IMR-90 (cell line): ENCODE measurements at places on chromosomes 3 and 15.
A peak's percentile ranks its signal among the peaks of the same experiment; 100 is the strongest.

GRCh38 chr15:95866711-95867440, 463.6 kb upstream of the NR2F2 start:
- no peak for DNase-seq

DNA sequence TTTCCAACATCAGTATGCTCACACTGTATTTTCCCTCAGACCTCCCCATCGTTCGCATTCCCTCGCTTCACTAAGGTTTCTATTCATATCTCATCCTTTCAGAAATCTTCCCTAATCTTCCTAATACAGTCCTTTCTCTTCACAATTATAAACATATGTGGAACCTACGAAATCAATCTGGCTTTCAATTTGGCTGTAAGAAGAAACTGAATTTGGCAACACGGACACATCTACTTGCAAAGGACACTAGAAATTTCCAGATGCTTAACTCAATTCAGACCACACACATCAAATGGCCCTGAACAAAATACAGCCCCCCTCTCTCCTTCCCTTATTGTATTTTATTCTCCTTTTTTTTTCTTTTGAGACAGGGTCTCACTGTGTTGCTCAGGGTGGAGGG, 39.1 kb upstream of the TM4SF19 start:
- no peak for DNase-seq

DNA sequence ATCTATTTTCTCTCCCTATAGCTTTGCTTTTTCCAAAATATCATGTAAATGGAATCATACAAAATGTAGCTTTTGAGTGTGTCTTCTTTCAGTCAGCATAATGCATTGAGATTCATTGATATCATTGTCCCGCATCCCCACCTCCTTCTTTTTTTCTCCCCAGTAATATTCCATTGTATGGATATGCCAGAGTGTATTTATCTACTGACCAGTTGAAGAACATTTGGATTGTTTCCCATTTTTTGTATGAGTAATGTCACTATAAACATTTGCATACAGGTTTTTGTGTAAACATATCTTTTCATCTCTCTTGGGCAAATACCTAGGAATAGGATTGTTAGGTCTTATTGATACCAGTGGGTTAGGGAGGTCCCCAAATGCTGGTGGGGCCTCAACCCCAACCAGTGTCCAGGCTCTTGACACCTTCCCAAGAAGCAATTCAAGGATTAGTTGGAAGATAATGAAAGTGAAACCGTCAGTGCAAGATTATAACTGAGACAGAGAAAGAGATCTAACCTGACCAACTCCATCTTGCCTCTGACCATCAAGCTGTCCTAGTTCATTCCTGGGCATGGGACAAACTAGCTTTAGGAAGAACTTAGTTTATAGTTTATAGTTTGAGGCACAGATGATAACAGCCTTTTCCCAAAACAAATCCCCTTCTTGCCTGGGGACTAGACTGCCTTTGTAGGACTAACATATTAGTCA, 7.4 kb upstream of the SLC33A1 start:
- peak; percentile 8 for DNase-seq

DNA sequence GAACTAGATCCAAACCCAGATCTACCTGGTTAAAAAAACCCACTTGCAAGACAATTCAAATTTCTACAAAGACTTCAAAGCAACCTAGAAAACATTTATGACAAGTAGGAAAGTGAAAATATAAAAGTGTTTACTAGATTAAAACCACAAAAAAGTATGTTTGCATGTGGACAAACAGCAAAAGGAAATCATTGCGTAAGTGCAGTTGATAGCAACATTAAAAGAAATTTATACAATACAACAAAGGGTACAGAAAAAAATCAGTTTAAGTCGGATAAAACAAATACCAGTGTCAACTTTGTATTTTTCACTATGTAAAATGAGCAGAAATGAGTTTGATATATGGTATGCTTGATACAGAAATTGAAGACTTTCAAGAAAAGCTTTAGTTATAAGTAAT, 2.6 kb downstream of the EIF5A2 start:
- no peak for DNase-seq
